ENCODE measurements at places on chromosomes 5 and 9.

- DNase-seq: no peak
Observed at GRCh38 chr5:110630350-110630749, 96.1 kb downstream of the TMEM232 start.

- DNase-seq: no peak
Observed at GRCh38 chr9:76921165-76921564, 15.3 kb upstream of the PRUNE2 start.

DNA sequence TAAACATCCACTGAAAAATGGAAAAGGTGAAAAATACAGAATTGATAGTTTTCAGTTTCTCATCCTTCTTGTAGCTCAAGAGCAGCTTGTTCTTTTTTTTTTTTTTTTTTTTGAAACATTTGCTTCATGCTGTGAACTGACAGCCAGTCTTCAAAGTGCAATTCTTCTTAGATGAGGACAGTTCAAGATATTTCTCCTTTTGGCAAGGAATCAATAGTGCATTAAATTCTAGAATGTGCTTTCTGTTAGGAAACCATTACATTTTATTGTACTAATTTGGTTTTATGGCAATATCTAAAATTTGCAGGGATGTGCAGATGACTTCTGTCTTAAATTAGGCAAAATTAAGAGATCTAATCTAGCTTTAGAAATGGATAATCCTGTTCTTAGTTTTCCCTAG lies 969.3 kb upstream of the ACO1 start:
- no peak for DNase-seq

GRCh38 chr5:134206627-134207160 lies 19.2 kb downstream of the PPP2CA start:
- DNase-seq: no peak

GRCh38 chr9:303502-303901 lies 88.8 kb downstream of the DOCK8 start:
- DNase-seq: no peak

- DNase-seq: no peak
Observed at GRCh38 chr5:173707392-173707791, 90.9 kb upstream of the BOD1 start.

DNA sequence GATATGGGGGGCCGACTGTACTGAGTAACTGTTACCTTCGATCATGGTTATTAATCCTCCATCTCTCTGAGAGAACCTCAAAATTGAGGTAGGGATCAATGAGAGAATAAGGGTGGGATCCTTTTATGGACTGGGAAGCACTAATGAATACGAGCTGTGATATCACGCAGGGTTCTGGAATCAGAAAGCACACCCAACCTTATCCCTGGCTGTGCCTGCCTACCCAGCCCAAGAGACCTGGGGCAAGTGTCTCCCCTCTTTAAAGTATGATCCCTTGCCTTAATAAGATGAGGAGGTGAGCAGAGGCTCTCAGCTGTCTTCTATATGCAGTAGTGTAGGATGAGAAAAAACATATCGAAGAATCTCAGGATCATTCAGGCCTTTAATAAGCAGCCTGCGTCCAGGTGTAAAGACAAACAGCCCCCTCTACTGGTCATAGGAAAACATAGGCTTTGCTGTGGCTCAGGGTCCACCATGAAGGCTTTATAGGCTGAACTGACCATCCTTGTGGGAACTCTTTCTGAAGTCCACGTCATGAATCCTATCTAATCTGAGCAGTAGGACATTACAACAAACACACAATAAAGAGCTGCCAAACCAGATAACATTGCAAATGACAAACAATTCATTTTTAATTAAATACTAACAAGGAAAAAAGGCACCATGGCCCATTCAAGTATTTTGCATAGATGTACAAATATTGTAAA lies 16.8 kb downstream of the NIPAL4 start:
- DNase-seq: peak; percentile 54

DNA sequence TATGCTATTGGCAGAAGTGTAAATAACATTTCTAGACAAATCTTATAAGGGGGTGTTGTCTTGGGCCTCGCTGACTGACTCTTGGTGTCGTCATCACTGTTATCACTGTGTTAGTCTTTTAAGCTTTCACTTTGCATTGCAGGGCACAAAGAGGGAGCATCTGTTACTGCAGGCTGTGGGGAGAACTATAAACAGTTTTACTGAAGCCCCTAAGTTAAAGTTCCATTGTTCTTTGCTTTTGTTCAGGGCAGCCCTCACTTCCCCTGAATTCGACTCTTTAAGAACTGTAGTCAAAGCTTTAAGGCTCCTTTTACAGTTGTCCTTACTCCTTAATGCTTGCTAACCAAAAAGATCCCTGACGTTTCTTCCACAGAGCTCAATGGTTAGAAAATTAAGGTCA lies 605.0 kb downstream of the RAB3C start:
- no peak for DNase-seq

DNA sequence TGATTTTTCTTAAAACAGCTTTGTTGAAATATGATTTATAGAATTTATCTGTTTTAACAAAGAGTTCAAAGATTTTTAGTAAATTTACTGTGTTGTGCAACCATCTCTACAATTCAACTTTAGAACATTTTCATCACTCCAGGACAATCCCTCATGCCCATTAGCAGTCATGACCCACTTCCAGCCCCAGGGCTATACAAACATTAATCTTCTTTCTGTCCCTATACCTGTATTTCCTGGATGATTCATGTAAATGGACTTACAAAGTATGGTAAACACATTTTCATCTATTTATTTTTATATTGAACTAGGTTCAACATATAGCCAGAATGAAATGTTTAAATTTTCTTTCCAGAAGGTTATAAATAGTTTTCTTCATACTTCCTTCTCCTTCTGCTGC lies 127.8 kb upstream of the CCDC180 start:
- no peak for DNase-seq

DNA sequence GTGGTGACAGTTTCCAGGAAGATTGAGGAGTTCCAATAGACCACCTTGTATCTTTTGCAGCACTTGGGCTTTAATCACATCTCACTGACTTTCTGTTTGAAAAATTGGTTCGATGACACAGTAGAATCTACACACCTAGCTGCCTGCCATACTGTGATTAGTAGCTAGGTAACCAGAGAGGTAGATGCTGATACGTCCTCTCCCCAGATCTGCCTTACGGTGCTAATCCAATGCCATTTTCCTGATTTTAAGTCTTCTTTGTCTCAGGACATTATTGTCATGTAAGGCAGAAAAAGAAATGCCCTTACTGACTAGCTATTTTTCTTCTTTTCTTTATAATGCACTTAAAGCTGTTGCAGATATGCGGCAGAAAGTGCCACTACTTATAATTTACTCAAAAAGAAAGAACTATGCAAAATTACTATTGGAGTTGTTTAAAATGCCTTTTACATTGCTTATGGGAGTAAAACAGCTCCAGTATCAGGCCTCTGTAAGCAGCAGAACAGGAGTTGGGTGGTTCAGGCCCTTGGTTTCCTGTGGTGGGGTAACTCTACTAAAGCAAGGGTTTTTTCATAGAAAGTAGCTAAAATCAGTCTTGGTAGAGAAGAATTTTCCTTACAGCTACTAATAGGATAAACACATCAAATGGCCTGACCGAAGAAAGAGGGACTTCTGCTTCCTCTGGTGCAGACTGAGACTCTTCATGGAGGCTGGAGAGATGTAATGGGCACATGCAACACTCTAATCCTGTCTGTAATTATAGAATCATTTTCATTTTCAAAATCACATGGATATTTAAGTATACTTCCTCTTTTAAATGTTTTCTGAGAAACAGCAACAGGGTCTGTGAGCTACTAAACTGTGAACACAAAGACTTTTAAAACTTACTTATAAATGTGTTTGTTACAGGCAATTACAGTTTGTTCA lies 177.2 kb downstream of the MAPKAP1 start:
- no peak for DNase-seq

DNA sequence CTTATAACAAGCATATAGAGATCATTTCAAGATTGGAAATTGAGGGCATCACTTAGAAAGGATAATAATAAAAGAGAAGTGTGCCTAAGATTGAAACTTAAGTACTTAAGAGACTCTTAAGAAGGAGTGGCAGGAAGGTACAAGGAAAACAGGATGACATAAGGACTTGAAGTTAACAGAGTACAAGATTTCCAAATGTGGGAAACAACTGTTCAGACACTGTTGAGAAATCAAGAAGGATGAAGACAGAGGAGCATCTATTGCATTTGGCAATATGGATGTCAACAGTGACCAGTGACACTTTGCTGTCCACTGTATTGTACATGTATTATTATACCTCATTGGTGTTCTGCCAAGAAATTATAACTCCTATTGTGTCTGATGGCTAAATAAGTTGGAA lies 157.8 kb upstream of the PTGER4 start:
- no peak for DNase-seq

DNA sequence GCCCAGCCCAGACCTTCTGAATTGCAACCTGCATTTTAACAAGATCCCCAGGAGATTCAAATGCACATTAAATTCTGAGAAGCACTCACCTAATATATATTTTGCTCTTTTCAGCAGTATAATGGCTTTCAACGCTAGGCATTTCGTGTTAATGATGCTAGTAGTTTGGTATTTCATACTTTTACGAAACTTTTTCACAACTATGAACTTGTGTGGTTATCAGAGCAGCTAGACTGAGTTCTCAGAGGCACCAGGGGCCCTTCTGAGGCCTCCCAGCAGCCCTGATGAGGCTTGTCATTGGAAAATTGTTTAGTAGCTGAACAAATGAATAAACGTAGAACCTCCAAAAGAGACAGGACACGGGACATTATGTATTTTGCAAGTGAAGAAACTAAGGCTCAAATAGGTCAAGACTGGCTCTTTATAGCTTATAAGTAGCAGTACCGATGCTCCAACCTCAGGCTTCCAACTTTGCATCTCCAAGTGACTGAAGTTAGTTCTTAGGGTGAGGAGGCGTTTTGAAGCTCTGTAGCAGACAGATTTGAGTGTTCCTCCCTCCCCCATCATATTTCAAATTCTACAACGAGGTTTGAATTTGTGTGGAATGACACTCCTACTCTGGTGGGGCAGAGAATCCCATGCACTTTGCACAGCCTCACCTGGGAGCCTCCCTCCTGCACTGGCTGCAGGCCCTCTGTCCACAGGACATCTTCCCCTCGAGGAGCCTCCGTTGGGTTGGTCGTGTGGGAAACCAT lies 121.1 kb upstream of the SLC25A48 start:
- DNase-seq: no peak

DNA sequence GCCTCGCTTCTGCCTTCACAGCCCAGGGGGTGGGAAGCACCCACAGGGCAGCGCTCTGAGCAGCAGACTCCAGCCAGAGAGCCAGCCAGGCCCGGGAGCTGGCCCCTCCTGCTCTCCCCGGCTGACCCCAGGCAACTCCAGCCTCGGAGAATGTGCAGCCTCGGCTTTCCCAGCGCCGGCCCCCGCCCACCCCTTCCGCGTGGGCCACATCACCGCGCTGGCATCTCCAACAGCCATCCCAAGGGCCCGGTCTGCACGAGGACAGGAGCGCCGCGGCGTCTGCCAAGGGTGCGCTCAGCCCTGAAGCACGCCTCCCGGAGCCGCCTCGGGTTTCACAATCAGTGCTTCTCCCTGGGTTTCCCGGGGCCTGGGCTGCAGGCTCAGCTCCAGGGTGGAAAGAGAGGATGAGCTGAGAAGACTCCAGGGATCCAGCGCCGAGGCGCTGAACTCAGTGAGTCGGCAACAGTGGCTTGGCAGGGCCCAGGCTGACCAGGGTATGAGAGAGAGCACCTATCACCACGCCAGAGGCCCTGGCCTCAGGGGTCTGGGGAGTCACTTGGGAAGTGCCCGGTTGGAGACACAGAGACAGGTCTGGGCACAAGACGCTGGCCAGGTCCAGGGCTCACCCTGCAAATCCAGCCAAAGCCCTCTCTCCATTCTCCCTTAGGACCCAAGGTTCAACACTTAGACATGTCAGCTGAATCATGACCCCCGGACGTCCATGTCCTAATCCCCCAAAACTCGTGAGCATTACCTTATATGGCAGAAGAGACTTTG lies 79.6 kb downstream of the ADAMTS2 start:
- no peak for DNase-seq

DNA sequence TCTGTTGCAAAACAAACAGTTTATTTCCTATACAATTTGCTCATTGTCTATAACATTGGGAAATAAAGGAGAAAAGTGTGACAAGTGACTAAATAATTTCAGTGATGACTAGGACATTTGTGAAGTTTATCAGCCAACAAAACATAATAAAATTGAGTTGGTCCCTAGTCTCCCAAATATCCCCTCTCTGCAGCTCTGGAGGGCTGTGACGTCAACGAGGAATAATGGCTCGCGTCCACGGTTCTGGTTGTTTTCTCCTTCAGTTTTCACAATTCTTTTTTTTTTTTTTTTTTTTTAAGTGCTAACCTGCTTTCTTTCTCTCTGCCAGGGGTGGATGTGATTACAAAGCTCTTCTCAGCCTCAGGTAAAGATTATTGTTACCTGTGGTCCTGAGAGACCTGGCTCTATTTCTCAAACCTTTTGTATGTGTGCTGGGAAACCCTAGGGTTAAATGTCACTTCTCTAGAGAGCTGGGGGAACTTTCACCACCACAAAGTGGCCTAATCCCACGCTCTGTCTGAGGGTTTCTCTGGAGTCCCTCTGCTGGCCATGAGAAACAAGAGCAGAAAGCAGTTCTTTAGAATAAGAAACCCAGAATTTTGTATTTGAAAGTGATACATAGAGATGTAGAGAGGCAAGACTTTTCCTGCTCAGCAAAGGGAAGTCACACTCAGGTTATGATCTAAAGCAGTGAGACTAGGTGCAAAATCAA lies 36.2 kb upstream of the ANKRD55 start:
- peak; percentile 2 for DNase-seq

DNA sequence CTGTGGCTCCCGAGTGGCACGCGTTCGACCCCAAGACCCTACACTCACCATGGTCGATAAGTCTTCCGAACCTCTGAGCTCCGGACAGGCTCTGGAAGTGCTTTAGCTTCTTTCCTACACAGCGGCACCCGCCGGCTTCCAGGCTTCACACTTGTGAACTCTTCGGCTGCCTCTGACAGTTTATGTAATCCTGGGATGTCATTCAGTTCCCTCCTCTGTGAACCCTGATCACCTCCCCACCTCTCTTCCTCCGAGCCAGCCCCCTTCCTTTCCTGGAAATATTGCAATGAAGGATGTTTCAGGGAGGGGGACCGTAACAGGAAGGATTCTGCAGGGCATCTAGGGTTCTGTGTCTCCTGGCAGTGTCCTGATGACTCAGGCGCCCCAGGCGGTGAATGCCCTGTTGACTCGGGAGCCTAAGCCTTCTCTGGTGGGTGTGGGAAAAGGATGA lies at the start of gene CD14:
TSS of gene CD14 (minus strand) at position 155 of the 451 bp plus-strand sequence. CDS start at position 51, 104 bp downstream.
- DNase-seq: no peak

DNA sequence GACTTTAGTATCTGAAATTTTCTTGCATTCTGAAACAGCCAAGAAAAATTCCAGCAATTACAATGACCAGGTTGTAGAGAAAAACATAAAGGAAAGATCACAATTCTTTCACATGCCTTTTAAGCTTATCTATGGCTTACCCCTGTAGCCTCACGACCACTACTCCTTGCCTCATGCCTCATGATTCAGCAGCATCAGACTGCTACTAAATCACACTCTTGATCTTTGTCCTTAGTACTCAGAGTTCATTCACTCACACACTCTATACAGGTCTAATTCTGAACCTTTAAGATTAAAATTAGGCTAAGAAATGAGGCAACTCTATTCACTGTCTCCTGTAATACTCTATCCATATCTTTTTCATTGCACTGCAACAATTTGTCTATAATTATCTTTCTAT lies 415.1 kb downstream of the MLLT3 start:
- DNase-seq: no peak

- no peak for DNase-seq
Observed at GRCh38 chr5:131163276-131164119, 1.6 kb downstream of the HINT1 start.

GRCh38 chr9:22857316-22857715 lies 410.7 kb downstream of the DMRTA1 start:
- DNase-seq: no peak

GRCh38 chr9:117957267-117957666 lies 253.1 kb downstream of the TLR4 start:
- peak; percentile 78 for DNase-seq

- DNase-seq: no peak
Observed at GRCh38 chr5:65508978-65509377, 27.3 kb upstream of the ADAMTS6 start.

Measured in NCI-H2081 treated with DMSO at 0.1 percent for 48 hours (cell line).